ENCODE measurements at places on chromosomes 1 and 21.
A peak's percentile ranks its signal among the peaks of the same experiment; 100 is the strongest.

- peak; percentile 29 for DNase-seq
These were observed 830 bp downstream of the INPP5B start for GRCh38 chr1:37945743-37946702.

- DNase-seq: peak; percentile 68
These were observed 4.5 kb downstream of the TTC24 start for GRCh38 chr1:156583821-156584622.

DNA sequence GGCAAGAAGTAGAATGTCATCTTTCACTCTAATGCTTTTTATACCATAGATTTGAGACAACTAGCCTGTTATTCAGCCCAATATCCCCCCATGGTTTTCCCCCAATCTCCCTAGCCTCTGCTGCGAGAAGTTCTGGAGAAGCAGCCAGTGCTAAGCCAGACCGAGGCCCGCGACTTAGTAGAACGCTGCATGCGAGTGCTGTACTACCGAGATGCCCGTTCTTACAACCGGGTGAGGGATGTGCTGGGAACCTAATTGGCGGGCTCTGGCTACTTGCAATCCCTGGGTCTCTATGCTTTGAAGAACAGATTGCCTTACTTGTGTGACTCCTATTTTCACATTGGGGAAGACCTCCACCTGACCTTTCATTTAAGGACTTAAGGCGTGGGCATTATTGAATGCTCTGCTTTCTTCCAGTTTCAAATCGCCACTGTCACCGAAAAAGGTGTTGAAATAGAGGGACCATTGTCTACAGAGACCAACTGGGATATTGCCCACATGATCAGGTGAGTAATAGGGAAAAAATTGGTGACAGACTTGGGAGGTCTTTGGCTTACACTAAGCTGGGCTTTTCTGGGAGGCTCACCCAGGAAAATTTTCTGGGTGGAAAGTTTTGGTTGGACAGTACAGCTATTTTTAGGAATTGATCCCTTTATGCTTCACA, 1.9 kb downstream of the PSMB4 start:
- DNase-seq: no peak

DNA sequence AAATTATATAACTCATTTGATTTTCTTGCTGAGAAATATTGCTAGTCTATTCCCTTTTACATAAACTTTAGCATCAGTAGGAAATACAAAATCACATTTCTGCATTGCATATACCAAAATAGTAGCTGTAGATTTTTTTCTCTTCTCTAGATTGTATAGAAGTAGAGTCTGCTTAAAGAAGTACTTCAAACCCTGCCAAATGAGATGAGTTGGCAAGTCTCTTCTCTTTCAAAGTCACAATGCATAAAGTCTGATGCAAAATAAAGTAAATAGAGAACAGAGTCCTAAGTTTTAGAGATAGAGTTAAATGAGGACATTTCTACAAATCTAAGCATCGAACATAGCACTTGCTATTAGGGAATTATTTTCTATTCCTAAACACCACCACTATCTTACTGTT, 6.4 kb downstream of the PLPPR4 start:
- no peak for DNase-seq

GRCh38 chr1:33410091-33410701, 20.7 kb downstream of the PHC2 start:
- DNase-seq: no peak

DNA sequence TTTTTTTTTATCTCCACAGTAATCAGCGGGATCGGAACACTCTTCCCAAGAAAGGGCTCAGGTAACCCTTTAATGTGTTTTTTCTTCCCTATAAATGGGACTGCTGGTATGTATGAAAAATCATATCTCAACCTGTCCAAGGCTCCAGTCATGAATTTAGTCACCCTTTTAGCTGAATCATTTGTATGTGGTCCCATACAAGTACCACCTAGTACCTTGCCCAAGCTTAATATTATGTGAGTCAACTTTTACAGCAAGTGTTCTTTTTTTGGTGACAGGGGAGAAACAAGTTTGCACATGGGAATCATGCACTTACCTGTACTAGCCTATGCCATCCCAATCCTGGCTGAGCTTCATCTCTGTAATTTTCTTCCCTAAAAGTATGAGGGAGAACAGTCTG, 43.7 kb upstream of the IPO9 start:
- no peak for DNase-seq

DNA sequence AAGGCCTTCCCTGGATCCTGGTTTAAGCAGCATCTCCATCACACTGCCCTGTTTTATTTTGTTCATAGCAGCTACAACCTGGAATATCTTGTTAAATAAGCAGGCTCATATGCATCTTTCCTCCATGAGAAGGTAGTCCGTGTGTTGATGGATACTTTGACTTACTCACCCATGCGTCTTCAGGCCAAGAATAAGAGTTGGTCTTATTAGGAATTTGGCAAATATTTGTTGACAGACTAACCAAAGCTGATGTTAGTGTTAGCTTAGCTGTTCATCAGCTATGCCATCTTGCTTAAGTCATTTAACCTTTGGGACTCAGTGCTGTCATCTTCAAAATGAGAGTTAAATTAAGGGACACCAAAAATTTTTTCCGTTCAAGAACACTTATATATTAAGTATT, 59.2 kb downstream of the SASS6 start:
- DNase-seq: no peak

DNA sequence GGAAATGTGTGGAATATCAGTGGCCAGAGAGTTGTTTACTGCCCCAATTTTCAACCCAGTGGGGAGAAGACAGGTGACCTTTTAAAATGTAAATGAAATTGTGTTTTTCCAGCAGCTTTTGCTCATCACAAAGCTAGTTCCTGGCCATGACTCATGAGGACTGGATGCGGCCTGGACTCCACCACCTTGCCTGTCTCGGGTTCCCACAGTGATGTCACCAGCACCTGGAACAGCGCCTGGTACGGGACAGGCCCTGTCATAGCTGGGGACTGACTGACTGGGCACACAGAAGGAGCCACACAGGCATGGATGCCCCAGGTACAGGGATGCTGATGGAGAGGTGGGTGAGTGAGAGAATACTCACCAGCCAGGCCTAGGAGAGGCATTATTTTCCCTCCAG, 277.1 kb downstream of the AJAP1 start:
- DNase-seq: no peak

GRCh38 chr1:78831731-78832360, 174.7 kb downstream of the ADGRL4 start:
- no peak for DNase-seq

GRCh38 chr1:63659448-63659847, 66.2 kb downstream of the PGM1 start:
- DNase-seq: no peak

DNA sequence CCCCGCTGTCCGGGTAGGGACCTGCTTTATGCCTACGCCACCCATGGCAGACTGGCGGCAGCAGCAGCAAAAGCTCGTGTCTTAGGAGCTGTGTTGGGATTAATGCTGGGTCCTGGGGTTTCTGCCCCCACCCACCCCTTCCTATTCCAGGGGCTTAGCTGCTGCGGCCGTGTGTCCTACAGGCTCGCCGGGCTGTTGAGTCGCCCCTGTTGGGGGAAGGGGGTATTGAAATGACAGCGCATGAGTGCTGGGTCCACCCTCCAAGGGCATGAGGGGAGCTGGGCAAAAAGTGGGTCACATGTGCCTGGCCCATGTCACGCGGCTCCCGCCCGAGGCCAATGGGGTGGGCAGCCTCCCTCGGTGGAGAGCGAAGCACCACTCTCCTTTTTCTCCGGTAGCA, 118.3 kb upstream of the COL6A1 start:
- DNase-seq: no peak

DNA sequence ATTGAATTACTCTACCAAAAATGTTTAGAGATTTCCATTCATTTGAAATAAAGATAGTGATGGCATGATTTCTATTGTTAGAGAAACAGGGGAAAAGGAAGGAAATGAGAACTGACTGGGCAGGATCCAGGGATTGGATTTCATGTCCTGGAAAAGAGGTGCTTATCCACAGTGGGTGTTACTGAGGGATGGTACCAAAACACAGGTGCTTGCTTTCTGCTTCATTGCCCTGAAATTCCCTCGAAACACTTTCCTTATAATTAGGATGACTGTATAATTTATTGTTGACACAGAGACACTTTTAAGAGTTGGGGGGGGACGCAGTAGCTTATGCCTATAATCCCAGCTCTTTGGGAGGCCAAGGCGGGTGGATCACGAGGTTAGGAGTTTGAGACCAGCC, 185.0 kb upstream of the KCNK2 start:
- DNase-seq: no peak

- no peak for DNase-seq
These were observed 1.2 kb upstream of the HMCN1 start for GRCh38 chr1:185732951-185733350.

DNA sequence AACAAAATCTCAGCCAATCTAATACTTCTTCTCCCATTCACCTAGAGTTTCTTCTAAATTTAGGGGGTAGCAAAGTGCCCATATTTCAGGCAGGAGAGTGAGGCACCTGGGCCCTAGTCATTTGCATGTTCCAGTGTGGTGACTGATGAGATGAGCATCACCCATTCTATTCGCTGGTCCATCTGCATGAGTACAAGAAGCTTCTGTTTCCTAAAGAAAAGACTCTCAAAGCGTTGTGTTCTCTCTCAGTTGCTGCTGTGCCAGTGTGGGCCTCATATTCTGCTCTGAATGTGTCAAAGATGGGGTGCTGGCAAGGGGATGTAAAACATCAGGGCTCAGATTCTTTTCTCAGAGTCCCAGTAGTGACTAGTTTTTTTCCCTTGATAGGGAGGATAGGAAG, 16.1 kb upstream of the DPYD start:
- peak; percentile 90 for DNase-seq

- DNase-seq: no peak
These were observed 114.3 kb upstream of the GFI1 start for GRCh38 chr1:92601044-92601443.

Data from posterior cingulate gyrus (tissue), 11 donors.